ENCODE measurements at places on chromosomes 5 and 9. TPM values are rescaled to one million over a fixed set of nuclear protein-coding genes. Genes with fewer than 3 reads are reported as not detected.

- DNase-seq: peak; percentile 78
Measured at GRCh38 chr9:88197016-88197415, 58.7 kb upstream of the SPATA31C2 start.

DNA sequence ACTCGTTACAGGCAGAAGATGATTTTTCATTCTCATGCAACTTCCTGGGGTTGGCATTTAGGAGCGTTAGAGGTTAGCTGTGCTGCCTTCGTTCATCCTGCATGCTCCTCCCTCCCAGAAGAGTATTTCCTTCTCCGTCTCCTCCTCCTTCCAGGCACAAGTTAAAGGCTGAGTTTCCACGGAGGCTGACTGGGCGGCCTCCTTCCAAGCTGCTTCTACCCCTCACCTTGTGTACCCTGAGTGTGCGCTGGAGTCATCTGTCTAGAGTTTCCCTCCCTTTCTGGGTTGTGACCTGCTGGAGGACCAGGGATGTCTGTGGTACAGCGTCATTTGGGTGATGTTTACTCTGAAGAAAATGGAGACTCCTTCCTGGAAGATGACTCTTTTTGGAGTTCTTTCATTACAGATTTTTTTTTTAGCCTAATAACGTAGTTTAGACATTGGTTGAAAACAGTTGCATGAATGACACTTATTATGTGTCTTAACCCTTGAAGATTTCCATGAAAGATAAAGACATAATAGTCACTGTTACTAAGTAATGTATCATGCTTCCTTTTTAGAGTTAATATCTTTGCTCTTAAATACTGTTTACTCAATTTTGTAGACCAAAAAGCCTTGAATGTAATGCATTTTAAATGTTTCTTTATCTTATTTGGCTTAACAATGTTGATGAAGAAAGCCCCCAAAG is 146.9 kb downstream of the TENT4A start:
- no peak for DNase-seq

The STC2 gene
- total RNA-seq: 41.0 TPM

The ARID3C gene
- not detected for total RNA-seq

GRCh38 chr9:87395804-87396479 is 101.7 kb upstream of the DAPK1 start:
- DNase-seq: peak; percentile 94

The TRIM7 gene
- total RNA-seq: 12.7 TPM

- no peak for DNase-seq
Measured at GRCh38 chr9:132610661-132611060, 28.3 kb downstream of the BARHL1 start.

The SLC6A19 gene
- total RNA-seq: not detected

GRCh38 chr9:113499876-113500497 is 36.5 kb downstream of the RGS3 start:
- DNase-seq: no peak

The SETX gene
- 87.4 TPM for total RNA-seq

The TMEM252 gene
- 0.20 TPM for total RNA-seq

- no peak for DNase-seq
Measured at GRCh38 chr5:6631441-6631840, 1.4 kb downstream of the NSUN2 start.

GRCh38 chr9:118271331-118271730 is 567.1 kb downstream of the TLR4 start:
- no peak for DNase-seq

GRCh38 chr9:134353539-134353938 is 27.3 kb downstream of the RXRA start:
- no peak for DNase-seq

The MARCOL gene
- total RNA-seq: not detected

The WWC1 gene
- total RNA-seq: 319 TPM

DNA sequence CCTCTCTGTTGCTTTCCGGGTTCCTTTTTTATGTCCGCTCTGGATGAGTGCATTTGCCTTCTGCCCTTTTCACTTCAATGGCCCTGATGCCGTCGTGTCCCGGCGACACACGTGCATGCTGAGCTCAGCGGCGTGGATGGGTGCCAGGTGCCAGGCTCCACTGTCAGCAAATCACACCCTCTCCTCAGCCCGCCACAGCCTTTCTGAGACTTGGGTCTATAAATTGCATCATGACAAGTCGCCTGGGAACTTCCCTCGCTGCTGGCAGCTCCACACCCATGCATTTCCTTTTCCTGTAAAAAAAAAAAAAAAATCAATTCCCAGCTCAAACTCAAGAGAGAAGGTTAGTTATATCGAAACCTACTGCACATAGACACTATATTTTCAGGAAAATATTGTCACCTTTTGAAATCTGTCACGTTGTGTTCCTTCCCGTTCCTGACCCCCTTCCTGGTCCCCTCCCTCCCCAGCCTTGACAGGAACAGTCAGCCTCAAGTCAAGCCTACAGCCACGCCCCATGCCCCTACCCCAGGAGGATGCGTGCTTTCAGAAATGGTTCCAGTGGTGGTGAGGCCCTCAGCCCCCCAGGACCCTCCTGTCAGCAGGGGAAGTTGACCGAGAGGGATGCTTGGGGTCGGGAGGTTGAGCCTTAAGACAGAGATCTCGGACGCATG is 110.3 kb upstream of the PTCH1 start:
- DNase-seq: peak; percentile 47

The NIM1K gene
- total RNA-seq: not detected

The RGMB gene
- 13.2 TPM for total RNA-seq

DNA sequence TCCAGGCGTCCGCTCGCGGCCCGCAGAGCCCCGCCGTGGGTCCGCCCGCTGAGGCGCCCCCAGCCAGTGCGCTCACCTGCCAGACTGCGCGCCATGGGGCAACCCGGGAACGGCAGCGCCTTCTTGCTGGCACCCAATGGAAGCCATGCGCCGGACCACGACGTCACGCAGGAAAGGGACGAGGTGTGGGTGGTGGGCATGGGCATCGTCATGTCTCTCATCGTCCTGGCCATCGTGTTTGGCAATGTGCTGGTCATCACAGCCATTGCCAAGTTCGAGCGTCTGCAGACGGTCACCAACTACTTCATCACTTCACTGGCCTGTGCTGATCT is 294 bp downstream of the ADRB2 start:
- DNase-seq: no peak

DNA sequence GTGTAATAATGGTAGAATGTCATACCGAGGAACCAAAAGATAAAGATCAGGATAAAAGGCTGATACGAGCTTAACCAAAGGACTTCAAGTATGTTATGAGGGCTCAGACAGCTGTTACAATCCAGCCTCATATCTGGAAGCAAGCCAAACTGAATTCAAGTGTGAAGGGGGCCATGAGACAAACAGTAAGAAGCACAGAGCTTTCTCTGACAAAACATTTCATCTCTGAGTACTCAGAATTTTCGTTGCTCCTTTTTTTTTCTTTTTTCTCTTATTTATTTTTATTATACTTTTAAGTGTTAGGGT is 52.9 kb upstream of the CD180 start:
- no peak for DNase-seq

The MEGF10 gene
- not detected for total RNA-seq

DNA sequence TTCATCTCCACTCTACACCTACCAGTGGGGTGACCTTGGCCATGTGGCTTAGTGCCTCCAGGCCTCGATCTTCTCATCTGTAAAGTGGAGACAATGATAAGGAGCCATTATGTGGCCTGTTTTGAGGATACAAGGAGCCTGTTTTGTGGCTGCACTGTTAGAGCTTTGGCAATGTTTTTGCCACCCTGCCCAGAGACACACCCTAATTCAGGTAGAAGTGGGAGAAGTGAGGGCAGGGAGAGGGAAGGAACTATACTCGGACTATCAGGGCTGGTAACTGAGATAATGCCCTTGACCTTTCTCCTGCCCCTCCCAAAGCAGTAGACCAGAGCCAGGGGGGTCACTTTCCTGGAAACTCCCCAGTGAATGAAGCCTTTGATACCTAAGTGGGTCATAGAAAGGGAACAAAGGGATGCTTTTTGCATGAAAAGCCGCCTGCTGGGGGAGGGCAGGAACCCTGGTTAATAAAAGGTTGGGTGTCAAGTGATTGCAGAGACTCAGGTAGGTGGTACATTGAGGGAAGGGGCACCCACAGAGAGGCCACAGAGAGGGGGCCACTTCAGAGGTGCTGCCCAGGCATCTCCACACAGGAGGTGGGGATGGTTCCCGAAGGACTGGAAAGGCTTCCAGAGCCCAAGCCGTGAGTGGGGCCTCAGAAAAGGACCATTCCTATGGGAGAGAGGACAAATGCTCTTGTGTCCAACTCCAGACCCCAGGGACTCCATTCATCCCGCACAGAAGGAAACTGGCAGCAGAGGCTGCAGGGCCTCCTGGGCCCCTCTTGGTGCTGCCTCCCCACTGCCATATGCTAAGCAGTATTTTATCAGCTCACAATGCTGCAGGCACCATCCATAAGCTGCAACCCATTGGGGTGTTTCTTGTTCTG is 42.3 kb upstream of the VDAC1 start:
- DNase-seq: no peak

DNA sequence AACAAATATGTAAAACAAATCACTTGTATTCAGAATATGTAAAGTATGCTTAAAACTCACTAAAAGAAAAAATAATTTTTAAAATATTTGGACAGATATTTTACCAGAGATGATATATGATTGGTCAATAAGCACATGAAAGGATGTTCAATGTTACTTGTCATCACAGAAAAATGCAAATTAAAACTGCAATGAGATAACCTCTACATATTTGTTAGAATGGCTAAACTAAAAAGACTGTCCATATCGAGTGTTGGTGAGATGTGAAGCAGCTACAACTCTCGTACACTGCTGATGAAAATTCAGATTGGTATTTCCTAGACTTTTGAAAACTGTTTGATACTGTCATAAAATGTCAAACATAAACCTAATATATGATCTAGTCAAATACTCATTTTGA is 685.1 kb downstream of the DTWD2 start:
- DNase-seq: no peak

DNA sequence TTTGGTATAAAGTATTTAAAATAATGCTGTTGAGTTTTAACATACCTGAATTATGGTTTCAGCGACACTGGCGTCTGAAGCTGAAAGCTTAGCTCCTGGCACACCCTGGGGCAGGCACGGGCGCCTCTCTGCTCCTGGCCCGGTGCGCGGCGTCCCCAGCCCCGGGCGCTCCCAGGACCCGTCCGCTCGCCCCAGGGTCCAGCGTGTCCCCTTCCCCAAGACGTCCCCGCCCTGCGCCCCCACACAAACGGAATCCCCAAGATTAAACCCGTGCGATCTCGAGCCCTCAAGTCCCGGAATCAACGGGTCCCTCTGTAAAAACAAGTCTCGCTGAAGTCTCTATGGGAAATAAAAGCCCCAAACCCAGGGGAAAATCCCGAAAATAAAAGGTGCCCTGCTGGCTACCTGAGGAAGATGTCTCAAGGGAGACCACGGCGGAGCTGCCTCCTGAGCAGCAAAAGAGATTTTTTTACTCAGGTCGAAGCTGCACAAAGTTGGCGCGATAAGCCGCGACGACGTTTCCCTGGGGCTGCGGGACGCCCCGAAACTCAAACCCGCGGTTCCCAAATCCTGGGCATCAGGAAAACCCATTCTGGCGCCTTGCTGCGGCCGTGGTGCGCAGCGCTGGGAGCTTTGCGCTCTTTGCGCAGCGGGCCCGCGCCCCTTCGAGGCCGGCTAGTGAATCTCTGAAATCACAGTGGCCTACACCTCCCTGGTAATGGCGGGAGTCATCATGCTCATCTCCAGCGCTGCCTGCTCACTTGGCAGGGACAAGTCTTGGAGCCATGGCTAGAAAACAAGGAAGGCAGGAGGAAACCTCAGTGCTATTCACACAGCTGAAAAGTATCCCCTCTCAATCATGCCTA is 6.3 kb upstream of the IFNA8 start:
- no peak for DNase-seq

The SAXO1 gene
- total RNA-seq: under 0.01 TPM

The ZMAT2 gene
- total RNA-seq: 61.0 TPM

The NKD2 gene
- 0.10 TPM for total RNA-seq

The IFNB1 gene
- total RNA-seq: not detected

GRCh38 chr9:6199596-6199995 is 16.0 kb upstream of the IL33 start:
- DNase-seq: no peak

The CCL27 gene
- total RNA-seq: not detected

- no peak for DNase-seq
Measured at GRCh38 chr9:125820100-125820804, 73.1 kb downstream of the PBX3 start.

DNA sequence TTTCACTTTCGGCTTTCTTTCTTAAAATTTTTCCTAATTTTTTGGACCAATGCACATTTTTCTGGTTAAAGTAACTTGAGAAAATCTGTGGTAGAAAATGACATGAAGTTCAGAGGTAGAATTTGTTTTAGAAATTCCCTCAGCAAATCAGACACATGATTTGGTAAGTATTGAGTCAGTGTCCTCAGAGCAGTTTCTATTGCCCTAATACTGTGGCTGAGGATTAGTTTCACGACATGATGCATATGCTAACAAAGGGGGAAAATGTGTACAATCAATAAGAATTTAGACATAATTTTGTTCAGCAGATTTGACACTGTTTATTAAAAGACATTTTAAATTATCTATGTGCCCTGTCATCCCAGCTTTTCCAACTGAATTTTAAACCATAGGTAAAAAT is 56.2 kb upstream of the GCNT4 start:
- DNase-seq: no peak

DNA sequence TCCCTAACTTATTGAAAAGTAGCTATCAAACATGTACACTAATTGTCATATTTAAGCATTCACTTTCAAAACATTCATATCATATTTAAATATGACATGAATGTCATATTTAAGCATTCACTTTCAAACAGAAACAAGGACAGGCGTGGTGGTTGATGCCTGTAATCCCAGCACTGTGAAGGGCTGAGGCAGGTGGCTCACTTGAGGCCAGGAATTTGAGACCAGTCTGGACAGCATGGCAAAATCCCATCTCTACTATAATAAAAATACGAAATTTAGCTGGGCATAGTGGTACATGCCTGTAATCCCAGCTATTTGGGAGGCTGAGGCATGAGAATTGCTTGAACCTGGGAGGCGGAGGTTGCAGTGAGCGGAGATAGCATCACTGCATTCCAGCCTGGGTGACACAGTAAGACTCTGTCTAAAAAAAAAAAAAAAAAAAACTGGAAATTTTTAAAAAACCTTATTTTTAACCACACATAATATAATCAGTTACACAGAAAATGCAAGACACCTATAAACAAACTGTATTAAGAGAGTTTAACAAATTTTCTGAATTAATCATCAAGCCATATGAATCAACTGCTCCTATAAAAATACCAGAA is 88.1 kb downstream of the LPAR1 start:
- no peak for DNase-seq

DNA sequence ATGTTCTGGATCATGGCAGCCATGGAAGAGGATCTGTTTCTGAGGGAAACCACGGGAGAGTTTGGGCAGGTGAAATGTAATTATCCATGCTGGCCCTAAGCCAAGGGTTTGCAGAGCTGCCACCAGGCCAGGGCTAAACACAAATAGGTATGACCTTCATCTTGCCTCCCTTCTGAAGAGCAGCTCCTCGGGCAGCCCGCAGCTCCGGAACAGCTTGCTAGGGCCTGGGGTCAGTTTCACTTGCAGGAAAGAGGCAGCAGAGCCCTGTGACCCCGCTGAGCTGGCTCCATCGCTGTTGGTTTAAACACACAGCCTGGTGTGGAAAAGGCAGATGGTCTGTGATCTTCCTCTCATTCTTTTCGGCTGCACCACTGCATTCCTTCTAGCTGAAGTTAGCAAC is 141.4 kb downstream of the TMEM38B start:
- DNase-seq: no peak
